HCT116 (cell line): ENCODE measurements at places on chromosomes 1 and 21.

DNA sequence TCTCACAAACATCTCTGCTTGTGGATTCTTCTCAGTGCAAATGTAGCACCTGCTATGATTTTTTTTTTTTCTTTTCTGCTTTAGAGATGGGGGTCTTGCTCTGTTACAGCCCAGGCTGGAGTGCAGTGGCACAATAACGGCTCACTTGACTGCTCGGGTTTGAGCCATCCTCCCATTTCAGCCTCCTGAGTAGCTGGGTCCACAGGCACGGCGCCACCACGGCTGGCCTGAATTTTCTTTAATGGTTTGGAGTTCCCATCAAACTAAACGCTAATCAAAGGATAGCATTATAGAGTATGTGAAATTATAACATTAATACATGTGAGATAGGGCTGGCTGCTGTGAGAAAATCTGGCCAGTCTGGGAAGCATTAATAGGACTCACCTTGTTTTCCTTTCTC, 7.2 kb upstream of the PTGER3 start:
- DNase-seq, result no peak

DNA sequence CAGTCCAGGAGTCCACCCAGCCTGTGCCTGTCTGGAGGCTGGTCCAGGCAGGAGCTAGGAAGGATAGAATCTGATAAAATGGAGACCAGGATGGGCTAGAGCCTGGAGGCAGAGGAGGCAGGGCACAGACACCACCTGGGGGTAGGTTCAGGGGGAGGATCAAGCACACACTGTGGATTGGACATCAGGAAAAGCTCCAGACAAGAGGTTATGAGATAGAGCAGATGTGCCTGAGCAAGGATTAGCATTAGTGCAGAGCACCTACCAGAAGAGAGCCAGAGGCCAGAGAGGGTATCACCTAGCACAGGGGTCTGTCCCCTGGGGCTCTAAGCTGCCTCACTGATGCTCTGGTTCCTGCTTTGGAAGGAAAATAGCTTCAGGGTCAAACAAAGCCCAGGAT, 216.7 kb upstream of the ZC3H12A start:
- DNase-seq, result no peak

DNA sequence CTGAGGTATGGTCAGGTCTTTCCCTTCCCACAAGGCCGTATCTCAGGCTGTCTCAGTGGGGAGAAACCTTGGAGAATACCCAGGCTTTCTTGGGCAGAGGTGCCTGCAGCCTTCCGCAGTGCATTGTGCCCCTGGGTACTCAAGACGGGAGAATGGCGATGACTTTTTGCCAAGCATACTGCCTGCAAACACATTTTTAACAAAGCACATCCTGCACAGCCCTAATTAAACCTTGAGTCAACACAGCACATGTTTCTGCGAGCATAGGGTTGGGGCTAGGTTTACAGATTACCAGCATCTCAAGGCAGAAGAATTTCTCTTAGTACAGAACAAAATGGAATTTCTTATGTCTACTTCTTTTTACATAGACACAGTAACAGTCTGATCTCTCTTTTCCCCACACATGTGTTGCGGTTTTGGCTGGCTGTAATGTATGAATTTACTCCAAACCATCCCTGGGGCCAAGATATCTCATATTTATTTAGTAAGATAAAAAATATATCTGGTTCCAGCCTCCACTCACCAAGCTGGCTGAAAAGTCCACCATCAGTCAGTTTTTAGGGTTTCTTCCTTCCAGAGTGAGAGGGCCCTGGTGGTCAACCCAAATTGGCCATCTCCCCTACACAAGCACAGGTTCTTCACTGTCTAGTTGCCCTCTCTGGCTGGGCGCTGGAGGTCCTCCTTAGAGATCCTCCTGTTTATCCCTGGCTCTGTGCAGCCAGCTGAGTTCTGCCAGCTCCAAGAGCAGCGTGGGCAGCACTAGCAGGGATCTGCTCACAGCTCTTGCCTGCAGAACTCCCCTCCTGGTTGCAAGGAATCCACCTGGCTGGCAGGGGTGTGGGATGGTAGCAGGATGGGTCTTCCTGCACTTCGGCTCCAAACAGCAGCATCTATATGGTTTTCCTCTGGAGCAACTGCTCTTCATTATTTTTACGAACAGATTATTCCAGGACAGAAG, 2.6 kb downstream of the FAAH start:
- no peak for DNase-seq

DNA sequence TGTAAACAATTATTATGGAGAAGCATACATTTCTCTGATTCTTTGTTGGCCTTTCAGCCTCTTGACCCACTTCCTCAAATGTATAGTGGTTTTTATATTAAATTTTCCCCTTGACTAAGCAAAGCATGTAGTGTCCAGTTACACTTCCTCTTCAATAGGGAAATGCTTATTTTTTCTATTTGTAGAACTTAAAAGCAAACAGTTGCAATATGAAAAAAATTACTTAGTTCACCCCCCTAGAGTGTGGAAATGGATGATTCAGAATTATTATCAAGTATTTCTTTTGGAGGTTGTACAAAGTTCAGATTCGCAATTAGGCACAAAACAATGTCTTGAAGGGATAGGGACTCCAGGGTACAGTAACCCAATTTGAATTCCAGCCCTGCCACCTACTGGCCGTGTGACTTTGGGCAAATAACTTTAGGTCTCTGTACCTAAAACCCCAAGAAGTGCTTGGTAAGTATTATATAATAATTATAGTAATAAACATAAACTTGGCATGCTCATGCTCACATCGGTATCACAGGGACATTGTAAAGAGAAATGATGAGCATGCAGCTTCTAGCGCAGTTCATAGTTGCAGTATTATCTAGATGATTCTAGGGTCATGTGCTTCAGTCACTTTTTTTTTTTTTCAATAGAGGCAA, 28.6 kb upstream of the IFNGR2 start:
- peak; percentile 53 for DNase-seq

DNA sequence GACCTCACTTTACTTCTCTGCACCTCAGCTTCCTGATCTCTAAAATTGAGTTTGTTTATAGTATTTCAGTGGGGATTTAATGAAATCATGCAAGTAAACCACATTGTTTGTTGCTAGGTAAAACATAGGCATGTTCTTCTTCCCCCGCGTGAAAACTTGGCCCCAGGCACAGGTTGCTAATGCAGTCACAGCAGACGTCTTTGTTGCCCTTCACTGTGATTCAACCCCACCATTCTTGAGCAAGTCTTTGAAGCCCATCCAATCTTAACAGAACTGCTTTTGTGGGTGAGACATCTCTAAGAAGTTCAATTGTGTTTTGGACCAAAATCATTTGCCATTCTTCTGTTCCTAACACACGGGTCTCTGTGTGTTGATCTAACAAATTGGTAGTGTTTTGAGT, 185.5 kb downstream of the ZNF281 start:
- DNase-seq, result no peak

GRCh38 chr1:94946886-94947285, 20.0 kb upstream of the CNN3 start:
- DNase-seq, result no peak

DNA sequence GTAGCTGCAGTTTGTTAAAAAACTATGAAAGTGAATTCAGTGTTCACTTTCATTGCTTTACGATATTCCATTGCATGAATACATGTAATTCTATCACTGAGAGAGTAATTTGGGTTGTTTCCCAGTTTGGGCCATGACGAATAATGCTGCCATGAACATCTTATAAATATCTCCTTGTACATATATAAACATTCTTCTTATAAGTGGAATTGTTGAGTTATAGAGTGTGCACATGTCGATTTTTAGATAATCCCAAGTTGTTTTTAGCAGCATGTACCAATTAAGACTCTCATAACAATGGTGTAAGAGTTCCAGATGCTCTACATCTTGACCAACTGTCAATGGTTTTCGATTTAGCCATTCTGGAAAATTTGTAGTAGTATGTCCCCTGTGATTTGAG, 40.9 kb downstream of the ALG6 start:
- no peak for DNase-seq

GRCh38 chr1:63915121-63915520, 141.3 kb downstream of the ROR1 start:
- no peak for DNase-seq

- DNase-seq, result peak; percentile 16
These were observed 33.5 kb upstream of the KLF17 start for GRCh38 chr1:44084998-44085675.

- no peak for DNase-seq
These were observed 28.7 kb upstream of the RD3 start for GRCh38 chr1:211520641-211521040.

GRCh38 chr21:14452031-14452726, 69.2 kb upstream of the HSPA13 start:
- DNase-seq, result no peak

DNA sequence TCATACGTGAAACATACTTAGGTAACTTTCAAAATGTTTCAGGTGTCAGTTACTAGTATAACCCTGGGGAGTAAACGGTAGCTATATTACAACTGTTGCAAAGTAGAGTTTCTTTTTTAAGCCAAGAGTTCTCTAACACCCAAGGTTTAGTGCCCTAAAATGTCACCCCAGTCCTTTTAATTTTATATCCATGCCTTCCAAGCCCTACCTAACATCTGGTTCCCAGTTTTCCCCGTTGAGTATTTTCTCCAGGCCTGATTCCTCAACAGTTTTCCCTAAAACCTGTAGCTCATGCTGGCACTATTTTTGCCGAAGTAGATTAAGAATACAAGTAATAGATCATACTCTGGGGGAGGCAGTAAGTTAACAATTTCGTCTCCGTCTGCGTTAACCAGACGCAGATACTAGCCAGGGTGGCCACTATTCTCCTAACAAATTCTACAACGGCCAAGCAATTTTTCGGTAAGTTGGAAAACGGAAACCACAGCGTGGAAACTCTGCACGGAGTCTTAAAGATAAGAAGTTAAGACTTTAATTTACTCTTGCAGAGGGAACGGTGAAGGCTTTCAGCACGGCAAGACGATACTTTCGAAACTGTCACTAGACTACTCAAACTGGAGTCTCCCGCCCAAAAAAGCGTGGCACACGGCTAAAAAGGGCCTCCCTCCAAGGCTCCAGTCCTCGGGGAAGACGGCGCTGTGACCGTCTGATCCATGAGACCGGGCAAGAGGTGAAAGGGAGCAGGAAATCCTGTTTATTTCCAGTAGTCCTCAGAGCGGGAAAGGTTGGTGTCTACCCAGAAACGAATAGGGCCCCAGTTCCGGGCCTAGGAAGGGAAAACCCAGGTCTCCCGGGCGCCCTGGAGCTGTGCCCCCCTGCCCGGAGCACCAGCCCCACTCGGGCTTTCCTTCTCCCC, 945 bp downstream of the SRSF4 start:
- no peak for DNase-seq

DNA sequence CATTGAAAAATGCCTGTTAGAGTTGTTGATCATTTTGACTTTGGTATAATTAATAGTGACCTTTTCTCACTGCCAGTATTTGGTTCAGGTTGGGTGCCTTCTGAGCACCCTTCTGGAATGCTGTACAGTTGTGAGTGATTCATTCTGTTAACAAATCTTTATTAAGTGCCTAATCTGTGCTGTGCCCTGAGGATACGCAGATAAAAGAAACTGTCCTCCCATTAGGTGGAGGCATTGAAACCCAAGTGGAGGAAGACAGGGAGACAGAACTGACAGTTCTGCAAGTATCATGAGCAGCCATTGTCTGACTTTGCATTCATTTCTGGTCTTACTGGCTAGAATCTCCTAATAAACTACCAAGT, 76.1 kb upstream of the ZNF326 start:
- no peak for DNase-seq

DNA sequence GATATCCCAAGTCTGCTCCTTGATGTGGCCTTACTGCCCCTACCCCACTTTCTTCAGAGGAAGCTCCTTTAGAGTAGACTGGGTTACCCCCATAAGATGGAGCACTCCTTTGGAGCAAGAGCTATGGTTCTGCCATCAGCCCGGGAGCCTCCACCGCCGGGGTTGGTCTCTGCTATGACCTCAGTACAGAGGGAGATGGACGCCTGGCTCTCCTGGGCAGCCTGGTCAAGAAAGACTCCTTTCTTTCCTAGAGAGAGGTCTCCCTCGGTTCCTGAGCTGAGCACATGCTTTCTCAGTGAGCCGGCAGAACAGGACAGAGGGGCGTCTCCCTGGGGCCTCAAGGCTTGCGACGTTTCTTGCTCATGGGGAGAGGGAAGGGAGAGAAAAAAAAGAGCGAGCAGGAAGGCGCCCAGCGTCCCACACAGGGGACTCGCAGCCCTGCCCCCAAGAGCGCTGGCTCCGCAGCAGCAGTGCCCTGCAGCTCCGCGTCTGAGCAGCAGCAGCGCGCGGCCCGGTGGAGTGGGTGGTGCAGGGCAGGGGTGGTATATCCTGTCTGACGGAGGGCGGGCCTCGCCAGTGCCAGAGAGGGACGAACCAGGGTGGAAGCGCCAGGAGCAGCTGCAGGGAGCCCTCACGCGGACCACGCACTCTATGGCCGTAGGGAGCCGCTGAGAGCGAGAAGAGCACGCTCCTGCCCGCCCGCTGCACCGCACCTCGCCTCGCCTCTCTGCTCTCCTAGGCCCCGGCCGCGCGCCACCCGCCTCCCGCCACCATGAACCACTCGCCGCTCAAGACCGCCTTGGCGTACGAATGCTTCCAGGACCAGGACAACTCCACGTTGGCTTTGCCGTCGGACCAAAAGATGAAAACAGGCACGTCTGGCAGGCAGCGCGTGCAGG, at the start of gene PKP1:
TSS of gene PKP1 (plus strand) at position 576 of the 899 bp plus-strand sequence. CDS start at position 773, 197 bp downstream.
- DNase-seq, result no peak

DNA sequence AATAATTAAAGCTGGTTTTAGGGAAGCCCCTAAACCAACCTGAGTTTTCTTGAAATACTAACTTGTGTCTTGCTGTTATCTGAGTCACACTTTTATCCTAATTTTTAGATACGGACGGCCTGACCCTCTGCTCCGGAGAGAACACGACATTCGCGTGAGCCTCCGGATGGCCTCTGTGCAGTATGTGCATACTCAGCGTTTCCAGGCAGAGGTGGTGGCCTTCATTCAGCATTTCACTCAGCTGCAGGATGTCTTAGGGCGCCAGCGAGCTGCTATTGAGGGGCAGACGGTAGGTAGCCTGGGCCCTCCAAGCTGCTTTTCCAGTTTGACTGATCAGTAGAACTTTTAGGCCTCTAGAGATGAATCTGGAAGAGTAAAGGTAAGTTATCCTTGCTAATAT, 63.6 kb downstream of the VPS13D start:
- DNase-seq, result no peak

GRCh38 chr1:182927693-182928433, 25.1 kb downstream of the SHCBP1L start:
- DNase-seq, result no peak

- no peak for DNase-seq
These were observed 368.0 kb downstream of the PDE4B start for GRCh38 chr1:66160719-66161118.

DNA sequence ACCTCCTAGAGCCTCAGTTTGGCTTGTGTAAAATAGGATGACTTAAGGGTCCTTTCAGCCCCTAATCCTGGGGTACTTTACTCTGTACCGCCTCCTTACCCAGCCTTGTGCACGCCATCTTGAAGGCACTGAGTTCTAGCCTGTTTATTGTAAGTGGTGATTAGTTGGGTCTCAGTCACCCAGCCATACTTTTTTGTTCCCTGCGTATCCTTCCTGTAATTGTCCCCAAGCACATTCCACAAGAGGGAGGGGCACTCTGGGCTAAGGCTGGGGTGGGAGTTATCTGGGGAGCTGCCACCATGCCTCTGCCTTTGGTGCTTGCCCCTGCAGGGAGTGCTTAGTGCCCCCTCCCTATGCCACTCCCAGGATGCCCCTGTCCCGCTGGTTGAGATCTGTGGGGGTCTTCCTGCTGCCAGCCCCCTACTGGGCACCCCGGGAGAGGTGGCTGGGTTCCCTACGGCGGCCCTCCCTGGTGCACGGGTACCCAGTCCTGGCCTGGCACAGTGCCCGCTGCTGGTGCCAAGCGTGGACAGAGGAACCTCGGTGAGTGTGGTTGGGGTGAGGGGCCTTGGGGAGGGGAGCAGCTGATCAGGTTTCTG, 856 bp downstream of the FDPS start:
- DNase-seq, result no peak
